ENCODE measurements at places on chromosomes 6 and 20.
A peak's percentile ranks its signal among the peaks of the same experiment; 100 is the strongest.

DNA sequence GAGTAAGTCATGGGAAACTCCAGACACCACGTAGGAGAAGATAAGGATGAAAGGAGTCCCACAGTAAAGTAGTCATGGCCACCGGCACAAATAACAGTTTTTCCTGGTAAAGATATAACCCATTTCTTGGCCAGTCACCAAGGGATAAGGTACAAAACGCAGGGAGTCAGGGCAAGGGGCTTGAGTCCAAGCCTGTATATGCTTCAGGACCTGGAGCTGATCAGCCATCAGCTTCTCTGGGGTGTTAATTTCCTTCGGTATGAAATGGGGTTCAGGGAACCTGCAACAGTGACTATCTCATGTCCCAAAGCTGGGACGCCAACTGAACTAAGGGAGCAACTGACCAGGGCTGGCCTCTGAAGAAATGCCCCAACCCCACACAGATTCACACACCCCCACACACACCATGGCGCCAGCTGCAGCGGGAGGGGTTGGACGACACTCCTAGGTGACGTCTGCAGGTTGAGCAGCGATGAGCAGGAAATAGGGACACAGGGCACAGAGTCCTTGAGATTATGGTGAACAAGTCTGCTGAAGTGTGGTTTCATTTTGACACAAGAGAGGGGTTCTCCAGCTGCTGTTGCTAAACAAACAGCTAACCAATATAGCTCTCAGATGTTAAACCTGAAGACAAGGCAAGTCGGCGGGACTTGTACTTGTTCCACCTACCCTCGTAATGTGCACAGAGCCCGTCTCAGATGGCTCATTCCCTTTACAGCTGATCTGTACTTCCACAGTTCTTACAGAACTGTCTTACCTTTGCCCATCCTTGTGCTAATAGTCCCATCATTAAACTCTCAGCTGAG is 7.4 kb upstream of the ADTRP start:
- DNase-seq, result peak; percentile 11

DNA sequence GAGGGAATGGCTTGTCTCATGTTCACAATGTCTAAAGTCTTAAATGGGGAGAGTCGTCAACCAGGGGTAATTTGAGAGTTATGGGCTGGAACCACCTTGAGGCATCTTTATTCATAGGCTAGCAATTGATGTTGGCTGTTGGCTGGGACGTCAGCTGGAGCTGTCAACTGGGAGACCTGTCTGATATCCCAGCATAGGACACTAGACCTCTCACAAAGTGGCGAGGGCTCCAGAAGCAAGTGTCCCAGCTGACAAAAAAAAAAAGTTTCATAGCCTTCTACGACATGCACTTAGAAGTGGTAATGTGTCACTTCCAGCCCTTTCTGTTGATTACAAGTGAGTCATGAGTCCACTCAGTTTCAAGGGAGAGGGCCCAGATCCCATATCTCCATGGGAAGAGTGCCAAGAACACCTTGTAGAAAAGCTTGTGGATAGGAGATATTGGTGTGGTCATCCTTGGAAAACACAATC is 278.0 kb downstream of the ESR1 start:
- no peak for DNase-seq

- no peak for DNase-seq
Measured at GRCh38 chr6:140758169-140758877, 1374.4 kb upstream of the GJE1 start.

DNA sequence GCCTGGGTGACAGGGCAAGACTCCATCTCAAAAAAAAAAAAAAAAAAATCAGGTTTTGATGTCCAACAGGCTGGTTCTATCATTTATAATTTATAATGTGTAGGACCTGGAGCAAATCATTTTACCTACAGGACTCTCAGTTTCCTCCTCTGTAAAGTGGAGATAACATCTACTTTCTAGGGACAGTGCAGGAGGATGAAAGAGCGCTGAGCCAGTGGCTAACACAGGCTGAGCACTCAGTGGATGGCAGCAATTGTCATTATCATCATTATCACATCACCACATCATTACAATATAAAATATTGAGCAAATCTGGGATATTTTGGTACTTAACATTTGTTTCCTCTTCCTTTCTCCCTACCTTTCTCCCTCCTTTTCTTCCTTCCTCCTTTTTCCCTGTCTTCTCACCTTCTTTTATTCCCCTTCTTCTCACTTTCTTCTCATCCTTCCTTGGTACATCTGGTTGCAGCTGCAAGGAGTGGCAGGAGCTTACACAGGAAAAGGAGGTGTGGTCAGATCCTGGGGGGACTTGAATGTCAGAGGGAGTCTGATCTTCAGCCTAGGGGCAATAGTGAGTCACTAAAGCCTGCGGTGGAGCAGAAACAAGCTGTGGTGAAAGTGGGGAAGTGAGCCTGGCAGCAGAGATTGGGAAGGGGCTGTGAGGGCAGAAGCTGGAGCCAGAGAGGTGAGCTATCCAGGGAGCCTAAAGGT is 24.6 kb upstream of the CTNNBL1 start:
- no peak for DNase-seq

- DNase-seq, result no peak
Measured at GRCh38 chr6:116662202-116662601, 6.4 kb downstream of the ZUP1 start.

DNA sequence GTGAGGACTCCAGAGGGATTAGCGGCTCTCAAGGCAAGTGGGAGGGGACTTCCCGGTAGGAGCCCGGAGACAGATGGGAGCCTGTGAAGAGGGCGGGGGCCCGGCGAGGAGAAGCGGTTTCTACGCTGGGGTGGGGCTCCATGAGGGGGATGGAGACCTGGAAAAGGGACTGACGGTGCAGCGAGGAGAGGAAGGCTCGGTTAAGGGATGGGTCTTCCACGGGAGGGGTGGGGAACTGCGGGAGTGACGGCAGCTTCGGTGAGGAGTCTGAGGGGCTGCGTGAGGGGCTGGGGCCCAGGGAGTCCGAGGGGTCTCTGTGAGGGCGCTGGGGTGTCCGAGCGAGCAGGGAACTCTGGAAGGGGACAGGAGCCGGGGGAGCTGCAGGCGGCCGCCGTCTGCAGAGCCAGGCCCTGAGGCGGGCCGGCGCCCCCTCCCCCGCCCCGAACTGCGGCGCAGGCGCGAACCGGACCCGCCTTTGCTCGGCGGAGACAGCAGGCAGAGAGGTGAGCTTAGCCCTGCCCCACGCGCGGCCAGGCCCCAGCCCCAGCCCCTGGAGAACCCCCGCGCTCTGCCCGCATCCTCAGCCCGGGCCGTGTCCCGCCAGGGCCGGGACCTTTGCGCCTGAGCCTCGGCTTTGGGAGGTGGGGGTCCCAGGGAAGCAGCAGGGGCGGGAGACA is at the start of gene NRSN2:
Gene NRSN2, plus strand, starts transcription at position 472 of the 677 bp plus-strand sequence. CDS start 2,533 bp downstream, outside the sequence.
- DNase-seq, result no peak

DNA sequence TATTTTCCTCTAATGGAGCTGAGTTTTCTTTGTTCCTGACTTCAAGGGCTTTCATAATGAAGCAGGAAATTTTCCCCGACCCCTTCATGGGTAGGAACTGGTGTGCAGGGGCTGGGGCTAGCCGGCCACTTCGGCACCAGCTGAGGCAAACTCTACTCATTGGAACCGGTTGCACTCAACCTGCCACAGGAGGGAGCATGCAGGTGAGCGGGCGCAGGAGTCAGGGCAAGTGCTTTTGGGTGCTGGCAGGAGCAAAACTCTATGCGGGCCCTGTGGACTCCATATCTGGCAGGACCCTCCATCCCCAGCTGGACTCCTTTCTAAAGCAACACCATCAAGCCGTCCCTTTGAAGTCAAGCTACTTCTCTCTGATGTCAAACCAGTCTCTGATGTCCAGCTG is 244.2 kb downstream of the EPM2A start:
- DNase-seq, result no peak

DNA sequence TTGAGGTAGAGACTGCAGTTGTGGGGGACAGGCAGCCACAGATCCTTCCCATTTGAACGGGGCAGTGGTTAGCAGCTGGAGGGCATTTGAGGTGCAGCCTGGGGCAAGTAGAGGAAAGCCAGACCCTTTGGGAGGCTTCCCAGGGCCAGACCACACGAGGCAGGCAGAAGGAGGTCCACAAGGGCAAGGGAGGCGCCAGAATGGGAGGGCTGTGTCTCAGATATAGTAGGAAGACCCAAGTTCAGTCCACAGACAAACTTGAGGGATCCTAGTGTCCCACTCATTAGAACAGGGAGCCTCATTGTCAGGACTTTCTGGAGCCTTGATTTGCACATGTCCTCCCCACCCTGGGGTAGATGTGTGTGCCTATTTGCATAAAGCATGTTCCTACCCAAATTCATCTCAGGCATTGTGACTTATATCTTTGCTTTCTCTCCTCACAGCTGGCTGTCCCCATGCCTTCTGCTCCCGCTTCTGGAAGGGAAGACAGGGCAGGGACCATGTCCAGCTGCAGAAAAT is 166.0 kb downstream of the VEGFA start:
- peak; percentile 1 for DNase-seq

DNA sequence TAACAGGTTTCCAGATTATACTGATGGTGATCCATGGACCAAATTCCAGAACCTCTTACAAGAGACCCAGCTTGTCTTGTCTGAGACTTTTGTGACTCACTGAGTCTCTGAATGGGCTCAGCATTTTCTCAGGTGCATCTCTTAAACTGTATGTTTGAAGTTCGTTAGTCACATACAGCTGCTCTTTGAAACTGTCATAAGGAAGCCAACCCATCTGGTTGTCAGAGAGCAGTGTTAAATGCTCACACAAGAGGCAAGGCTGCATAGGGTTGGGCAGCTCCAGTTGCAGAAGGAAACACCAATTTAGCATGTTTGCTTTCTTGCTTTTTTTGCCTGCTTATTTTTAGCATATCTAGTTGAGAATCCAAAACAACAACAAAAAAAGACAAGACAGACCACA is 47.1 kb downstream of the TRIM27 start:
- DNase-seq, result peak; percentile 44

DNA sequence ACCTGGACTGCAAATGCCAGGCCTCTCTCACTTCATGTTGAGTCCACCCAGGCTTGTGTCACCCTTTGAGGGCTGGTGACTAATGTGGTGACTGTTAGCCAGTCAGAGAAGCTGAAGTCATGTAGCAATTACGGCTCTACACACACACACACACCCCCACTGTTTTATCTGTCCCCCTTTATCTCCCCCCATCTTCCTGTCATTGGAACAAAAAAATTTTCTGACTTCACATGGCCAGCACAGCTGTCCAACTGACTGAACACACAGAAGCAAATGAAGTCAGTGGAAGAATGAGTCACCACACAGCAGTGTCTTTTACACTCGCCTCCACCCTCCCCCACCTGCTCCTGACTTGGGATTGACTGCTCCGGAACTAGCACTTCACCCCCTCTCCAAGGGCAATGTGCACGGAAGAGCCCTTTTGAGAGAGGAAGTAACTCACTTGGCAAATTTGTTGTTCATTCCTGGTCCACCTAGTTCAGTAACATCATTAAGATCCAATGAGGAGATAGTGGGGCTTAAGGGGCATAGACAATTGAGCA is 198.0 kb downstream of the RNF144B start:
- DNase-seq, result no peak

DNA sequence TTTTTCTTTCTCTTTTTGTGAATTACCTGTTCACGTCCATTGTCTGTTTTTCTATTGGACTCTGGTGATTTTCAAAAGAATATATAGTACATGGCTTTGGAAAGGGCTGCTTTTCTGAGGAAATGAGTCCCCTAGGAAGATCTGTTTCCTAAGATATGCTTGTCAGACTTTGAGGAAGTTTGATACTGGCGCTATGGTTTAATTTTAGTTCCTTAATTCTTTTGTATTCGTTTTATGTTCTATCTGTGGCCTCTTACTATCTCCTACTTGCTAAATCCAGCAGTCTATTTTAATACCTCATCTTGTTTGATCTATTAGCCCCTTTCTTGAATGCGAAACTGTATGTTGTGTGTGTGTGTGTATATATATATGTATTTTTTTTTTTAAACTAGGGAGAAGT is 101.9 kb downstream of the LIN28B start:
- DNase-seq, result no peak

DNA sequence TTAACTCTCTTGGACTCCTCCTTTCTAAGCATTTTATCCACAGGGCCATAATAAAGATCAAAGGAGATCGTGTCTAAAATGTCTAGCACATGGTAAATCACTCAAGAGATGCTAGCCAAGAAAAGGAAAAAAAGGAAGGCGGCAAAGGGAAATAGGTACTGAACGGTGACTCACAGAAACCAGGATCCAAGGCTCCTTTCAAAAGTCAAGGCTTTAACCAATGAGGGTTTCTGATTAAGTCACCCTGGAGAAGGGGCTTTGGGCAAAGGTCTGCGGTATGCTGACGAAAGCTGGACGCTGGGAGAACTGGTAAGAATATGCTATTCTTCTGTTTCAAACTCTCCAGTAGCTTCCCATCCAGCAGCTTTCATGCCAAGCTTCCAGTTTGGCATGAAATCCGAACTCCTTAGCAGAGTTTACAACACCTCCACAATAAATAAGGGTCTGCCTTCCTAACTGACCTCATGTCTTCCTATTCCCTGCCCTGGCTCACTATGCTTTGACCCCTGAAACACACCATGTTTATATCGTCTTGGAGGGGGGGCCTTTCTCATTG is 1.0 kb downstream of the TOMM34 start:
- DNase-seq, result no peak

DNA sequence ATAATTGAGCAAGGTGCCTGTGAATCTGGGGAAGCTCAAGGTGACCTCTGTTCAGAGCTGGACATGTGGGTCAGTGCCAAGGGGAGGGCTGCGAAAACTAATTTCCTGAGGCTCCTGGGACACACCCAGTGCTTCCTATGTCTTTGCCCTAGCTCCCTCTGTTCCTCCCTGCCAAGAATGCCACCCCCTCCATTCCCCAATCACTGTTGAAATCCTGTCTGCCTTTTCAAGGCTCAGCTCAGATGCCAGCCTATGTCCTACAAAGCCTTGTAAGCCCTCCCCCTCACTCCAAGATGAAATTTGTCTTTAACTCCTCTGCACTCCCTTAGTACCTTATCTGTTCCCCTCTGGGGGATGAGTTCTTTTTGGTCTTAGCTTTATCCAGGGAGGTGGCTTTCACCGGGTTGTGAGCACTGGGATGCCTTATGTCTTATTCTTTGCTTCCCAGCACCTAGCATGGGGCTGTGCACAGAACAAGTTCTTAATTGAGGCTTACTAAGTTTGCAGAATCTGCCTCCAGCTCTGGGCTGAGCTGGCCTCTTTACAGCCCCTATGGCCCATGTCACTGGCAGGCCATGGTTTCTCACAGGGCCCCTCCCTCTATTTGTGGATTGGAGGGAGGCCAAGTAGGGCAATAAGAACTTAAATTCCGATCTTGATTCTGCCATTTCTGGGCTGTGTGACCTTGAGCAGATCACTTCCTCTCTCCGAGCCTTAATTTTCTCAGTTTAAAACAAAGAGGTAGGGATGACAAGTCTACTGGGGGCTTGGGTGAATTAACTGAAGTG is 51.5 kb upstream of the EPB41L1 start:
- no peak for DNase-seq

DNA sequence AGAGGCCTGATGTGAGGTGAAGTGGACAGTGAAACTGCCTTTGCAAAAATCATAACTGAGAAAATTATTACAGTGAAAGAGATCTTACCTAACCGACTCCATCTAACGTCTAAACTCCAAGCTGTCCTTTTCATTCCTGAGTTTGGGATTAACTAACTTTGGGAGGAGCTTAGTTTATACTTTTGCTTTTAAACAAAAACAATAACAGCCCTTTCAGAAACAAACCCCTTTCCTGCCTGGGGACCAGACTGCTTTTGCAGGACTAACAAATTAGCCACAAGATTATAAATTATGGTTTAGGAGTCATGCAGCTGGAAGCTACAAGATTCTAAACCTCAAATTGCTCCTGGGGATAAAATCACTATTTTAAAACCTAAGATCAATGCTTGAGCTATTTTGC is 38.6 kb upstream of the HFE start:
- no peak for DNase-seq

Measured in DND-41 (cell line).